ENCODE measurements at places on chromosomes 4 and X.

GRCh38 chrX:154605566-154605965 lies 13.5 kb downstream of the CTAG1B start:
- DNase-seq: no peak

DNA sequence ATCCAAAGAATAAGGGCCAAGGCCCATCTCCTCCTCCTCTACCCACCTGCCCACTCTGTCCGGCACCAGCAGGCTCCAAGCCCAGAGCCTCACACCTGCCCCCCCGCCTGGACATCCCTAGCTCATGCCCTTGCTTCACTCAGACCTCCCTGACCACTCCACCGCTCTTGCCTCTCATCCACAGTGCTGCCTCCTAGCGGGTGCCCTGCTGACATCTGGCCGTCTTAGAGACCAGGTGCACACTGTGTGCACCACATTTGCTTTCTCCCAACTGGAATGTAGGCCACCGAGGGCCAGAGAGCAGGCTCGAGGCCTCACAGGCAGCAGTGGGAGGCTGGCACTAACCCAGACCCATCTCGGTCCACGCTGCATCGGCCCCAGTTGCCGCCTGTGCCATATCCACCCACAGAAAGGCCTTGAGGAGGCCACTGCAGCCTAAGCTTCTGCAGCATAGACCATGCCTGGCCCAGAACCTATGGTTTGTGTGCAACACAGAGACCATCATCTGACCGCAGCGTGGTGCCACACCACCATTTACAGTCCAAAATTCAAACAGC lies 13.5 kb downstream of the LETM1 start:
- no peak for DNase-seq

DNA sequence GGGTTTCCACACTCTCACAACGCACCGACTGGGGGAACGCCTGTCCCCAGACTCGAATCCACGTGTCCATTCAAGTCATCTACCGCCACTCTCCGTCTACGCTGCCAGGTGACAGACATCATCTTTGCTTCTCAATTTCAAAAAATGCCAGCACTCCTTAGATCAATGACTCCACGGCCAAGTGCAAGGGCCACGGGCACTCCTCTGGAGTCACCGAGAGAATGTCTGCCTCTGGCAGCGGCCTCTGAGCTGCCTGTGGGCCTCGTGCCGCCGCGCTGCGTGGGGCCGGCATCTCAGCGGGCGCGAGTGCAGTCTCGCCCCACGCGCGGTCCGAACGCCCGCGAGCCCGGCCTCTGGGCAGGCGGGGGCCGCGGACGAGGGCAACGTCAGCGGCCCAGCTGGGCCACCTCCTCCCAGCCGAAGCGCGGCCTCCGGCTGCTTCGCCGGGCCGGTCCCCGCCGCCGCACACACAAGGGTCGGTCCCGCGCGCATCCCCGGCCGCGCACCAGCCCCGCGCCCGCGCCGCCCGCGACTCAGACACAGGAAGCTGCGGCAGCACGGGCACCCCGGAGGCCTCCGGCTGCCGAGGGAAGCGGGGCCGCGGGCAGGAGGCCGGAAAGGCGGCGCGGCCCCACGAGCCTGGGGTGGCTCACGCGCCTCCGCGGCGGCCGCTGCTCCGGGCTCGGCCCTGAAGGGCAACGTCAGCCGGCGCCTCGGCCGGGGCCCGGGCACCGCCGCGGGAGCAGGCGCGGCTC lies 450 bp downstream of the ACSL1 start:
- DNase-seq: no peak

- DNase-seq: peak; percentile 57
Observed at GRCh38 chrX:103730796-103731493, 20.2 kb downstream of the TMEM31 start.

Measured in fibroblast of skin of left biceps (primary cell).